ENCODE measurements at places on chromosomes 6 and 20. TPM values are rescaled to one million over a fixed set of nuclear protein-coding genes. Genes with fewer than 3 reads are reported as not detected.

The MYLK4 gene
- 0.19 TPM for total RNA-seq

The FAM162B gene
- not detected for total RNA-seq

The RNF8 gene
- total RNA-seq: 18.3 TPM

The HCK gene
- total RNA-seq: not detected

The BRD2 gene
- 216 TPM for total RNA-seq

The DOK5 gene
- 0.53 TPM for total RNA-seq

The PTK6 gene
- total RNA-seq: 0.24 TPM

The RGL2 gene
- total RNA-seq: 26.1 TPM

The CDK5RAP1 gene
- 27.2 TPM for total RNA-seq

Data from A375 (cell line).